ENCODE measurements at places on chromosomes 3 and 15. TPM values are rescaled to one million over a fixed set of nuclear protein-coding genes. Genes with fewer than 3 reads are reported as not detected.

- H3K27me3 ChIP-seq, result no peaks in the 10 kb centered on the region
- DNase-seq, result no peak
- no peak overlapping the region for H3K4me3 ChIP-seq
These were observed 29.1 kb downstream of the PLXND1 start for GRCh38 chr3:129577366-129577765.

- no peak overlapping the region for H3K4me3 ChIP-seq
- H3K36me3 ChIP-seq, result no peaks in the 10 kb centered on the region
- no peaks in the 10 kb centered on the region for H3K27me3 ChIP-seq
These were observed 94.4 kb downstream of the MYLK start for GRCh38 chr3:123789760-123790159.

DNA sequence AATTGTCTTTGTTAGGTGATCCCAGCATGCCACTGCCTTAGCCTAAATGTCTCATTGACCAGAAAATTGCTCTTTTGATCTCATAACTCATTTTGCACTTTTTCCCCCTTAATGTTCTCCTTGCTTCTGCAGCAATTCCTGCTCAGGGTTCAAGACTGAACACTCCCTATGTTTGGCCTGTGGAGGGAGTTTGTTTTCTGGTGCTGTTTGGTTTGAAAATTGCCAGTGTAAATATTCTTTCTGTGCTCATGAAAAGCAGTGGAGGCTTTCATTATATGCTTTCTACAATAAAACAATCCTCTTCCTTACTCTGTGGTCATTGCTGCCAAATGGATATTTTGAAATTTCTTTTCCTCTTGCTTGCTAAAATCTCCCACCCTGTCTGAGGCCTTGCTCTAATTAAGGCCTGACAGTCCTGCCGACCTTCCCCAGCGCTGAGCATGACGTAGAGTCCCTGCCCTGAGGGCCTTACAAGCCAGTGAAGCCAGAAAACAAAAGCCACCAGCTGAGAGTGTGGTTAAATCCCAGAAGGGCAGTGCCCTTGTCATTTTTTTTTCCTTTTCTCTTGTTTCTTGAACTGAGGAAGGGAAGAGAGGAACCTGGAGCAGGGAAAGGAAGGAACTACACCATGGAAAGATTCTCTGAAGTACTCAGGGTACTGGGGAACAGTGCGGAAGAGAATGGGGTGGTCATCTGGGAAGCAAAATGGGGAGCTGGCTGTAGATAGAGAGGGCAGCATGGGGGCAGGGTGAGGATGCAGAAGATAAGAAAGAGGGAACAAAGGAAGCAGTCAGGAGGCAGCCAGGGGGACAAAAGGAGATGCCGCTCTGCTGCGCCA lies 24.8 kb downstream of the ZBTB38 start:
- H3K36me3 ChIP-seq, result no peaks in the 10 kb centered on the region
- no peaks in the 10 kb centered on the region for H3K4me1 ChIP-seq
- H3K4me3 ChIP-seq, result no peak overlapping the region
- DNase-seq, result no peak
- no peak overlapping the region for H3K27ac ChIP-seq
- H3K27me3 ChIP-seq, result no peaks in the 10 kb centered on the region

GRCh38 chr3:8769088-8769822 lies at the start of gene OXTR:
OXTR (minus strand) TSS chr3:8769613; CDS start chr3:8768187, 1,426 bp downstream.
- H3K4me1 ChIP-seq, result no peaks in the 10 kb centered on the region
- no peaks in the 10 kb centered on the region for H3K36me3 ChIP-seq
- H3K27me3 ChIP-seq, result peaks cover 17% of the 10 kb centered on the region

The OSTN gene
- total RNA-seq, result not detected

The PPP1R14D gene
- total RNA-seq, result 99.2 TPM

DNA sequence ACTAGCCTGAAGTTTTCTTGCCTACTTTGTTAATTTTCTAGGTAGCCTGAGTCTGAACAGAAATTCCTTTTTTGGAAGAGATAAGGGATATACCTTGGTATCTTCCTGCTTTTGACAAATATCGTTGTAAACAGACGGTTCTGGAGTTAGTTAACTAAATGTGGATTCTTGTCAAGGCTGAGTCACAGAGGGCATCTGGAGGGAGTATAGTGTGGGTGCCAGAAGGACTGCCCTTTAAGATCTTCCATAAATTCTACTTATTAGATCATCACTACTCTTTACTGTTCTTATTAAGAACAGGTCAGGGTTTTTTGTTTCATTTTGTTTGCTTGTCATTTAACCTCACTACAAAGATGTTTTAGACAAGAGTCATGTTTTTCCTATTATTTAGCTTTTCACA lies 125.3 kb upstream of the SKOR1 start:
- no peak overlapping the region for H3K27ac ChIP-seq
- no peak overlapping the region for H3K4me3 ChIP-seq
- no peaks in the 10 kb centered on the region for H3K4me1 ChIP-seq
- H3K27me3 ChIP-seq, result no peaks in the 10 kb centered on the region
- H3K36me3 ChIP-seq, result no peaks in the 10 kb centered on the region

DNA sequence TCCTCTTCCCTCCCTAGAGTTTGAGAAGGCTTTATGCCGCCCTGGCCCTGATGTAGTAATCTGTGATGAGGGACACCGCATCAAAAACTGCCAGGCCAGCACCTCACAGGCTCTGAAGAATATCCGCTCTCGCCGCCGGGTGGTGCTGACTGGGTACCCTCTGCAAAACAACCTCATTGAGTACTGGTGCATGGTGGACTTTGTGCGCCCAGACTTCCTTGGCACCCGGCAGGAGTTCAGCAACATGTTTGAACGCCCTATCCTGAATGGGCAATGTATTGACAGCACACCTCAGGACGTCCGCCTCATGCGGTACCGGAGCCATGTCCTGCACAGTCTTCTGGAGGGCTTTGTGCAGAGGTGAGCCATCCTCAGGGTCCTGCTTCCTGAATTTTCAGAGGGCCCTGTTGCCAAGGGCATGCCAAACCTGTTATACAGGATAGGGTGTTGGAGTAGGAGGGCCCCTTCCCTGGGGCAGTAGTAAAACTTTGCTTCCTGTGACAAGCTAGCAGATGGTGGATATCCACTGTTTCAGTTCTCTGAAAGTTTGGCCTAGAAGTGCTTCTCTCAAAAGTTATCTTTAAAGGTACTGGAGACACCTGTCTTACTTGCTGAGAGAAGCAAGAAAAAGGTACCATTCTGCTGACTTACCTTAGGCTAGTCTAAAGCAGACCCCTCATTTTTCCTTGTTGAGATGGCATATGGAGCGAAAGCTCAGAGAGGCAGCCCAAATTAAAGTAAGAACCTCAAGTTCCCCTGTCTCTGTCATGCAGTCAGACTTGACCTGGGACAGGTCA lies 33.7 kb upstream of the TEX264 start:
- no peak overlapping the region for H3K4me3 ChIP-seq
- H3K27ac ChIP-seq, result no peak overlapping the region
- DNase-seq, result no peak

The CYP8B1 gene
- not detected for total RNA-seq
